ENCODE measurements at places on chromosomes 6 and 20.

DNA sequence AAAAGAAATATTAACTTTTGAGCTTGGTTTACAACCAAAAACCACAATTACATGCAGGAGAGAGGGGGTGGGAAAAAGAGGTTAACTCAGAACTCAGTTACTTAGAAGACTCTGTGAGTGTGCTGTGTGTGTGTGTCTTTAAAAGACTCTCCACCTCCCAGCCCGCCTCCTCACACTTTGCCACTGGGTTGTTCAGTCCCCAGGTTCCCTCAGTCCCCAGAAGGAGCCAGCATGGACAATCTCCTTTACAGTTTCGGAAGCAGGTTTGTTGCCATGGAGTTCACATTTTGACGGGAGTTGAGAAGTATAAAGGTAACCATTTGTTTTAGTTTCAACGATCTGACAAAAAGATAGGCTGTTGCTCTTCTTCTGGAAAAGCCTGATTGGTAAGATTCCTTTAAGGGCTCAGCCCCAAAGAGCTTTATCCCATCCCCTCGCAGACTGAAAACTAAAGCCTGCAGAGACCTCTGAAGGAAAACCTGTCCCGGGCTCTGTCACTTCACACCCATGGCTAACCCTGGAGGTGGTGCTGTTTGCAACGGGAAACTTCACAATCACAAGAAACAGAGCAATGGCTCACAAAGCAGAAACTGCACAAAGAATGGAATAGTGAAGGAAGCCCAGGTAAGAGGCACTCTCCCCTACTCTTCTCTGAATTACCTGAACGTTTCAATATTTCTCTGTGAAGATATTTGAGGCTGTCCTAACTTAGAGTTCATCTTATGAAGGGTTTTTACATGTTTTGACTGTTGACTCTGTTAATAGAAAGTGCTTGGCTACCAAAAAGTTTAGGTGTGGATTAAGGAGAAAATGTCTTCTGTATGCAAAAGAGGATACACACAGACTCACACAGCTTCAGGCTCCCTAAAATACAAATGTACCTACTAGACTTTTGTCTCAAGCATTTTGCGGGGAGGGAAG, at the start of gene SPTLC3:
Gene SPTLC3 (plus strand): TSS at position 212 of the 921 bp plus-strand sequence. CDS start 296 bp downstream, at position 508.
- DNase-seq: no peak

DNA sequence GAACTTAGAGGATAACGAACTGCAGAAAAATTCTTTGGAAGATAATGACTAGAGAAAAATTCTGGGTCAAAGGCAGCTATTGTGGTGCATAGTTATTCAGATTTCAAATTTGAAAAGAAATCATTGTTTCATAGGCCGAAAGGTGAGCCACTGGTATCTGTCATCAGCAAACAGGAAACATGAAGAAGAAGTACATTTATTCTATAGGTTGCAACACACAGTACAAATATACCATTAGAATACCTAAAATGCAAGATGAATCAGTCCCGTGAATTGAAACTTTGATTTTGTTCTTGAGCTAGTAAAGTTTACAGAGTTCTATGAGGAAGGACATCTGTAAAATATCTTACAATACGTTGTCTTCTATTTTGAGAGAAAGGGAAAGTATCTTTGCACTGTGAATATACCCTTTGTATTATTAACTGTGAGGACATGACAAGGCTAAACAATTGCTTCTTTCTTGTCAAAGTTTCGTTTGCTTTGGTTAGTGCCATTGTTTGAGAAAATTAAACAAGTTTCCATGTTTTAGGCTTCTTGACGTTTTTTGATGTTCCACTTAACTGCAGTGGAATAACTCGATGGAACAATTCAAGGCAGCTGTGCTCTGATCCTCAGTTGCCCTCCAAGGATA, 84.7 kb downstream of the HDGFL1 start:
- no peak for DNase-seq

- DNase-seq: no peak
Observed at GRCh38 chr6:20169786-20170185, 42.5 kb downstream of the MBOAT1 start.

GRCh38 chr20:45433316-45433715, 17.4 kb downstream of the PIGT start:
- no peak for DNase-seq

DNA sequence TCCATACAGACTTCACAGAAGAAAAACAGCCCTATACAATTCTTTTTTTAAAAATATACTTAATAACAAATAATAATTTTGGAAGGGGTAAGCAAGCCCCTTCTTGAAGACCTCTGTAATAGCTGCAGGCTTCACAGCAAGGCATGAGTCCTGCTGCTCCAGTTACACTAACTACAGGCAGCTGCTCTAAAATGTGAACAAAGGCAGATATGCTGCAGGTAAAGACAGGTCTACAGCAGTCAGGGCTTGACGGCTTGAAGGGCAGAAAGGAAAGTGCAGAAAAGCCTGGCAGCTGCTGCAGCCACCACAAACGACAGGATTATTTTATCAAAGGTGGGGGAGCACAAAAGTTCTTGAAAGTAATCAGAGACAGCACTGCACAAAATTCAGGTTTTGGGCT, 11.3 kb downstream of the FAXC start:
- no peak for DNase-seq

DNA sequence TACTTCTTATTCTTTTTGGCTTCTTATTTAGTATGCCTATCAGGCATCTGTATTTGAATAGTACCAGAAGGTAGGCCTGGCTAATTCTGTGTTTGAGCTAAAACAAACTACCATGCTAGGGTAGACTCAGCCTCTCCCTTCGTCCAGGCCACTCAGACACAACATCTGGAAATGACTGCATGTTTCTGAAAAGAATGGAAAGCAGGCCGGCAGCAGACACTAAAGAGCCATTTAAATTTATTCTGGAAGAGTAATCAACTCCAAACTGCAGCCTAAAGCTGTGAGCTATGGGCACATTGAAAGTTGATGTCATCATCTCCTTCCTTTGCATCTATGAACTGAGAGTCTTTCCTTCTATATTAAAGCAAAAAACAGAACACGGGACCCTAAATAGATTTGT, 70.9 kb upstream of the SAMD5 start:
- no peak for DNase-seq

- no peak for DNase-seq
Observed at GRCh38 chr6:157514659-157515496, 133.9 kb downstream of the ZDHHC14 start.

DNA sequence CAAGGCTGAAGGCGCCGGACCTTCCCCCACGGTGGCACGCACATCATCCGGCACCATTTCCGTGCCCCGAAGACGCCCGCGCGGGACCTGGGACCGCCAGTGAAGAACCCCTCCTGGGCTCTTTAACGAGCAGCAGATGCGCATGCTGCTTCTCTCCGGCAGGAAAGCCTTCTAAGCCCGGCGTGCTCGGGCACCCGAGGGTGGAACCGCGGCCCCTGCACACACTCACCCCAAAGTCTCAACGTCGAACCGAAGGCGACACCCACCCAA, 240 bp downstream of the FOXQ1 start:
- DNase-seq: no peak

- no peak for DNase-seq
Observed at GRCh38 chr20:62232194-62232593, 6.1 kb upstream of the OSBPL2 start.

DNA sequence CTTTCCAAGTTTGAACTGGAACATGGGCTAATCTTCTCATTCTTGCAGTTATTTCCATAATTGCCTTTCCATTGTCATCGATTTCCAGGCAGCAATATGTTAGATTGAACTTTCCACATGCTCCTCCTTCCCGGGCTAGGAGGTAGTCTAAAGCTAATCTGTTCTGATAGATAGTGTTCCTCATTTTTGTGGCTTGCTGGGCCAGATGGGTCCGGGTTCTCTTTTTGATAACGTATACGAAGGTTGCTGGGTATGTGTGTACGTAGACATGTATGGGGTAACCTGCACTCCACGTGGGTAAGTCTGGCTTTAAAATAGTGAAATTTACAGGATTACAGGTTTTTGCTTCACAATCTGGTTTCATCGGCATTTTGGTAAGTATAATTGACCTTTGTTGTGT, 14.0 kb upstream of the GMPR start:
- DNase-seq: no peak

DNA sequence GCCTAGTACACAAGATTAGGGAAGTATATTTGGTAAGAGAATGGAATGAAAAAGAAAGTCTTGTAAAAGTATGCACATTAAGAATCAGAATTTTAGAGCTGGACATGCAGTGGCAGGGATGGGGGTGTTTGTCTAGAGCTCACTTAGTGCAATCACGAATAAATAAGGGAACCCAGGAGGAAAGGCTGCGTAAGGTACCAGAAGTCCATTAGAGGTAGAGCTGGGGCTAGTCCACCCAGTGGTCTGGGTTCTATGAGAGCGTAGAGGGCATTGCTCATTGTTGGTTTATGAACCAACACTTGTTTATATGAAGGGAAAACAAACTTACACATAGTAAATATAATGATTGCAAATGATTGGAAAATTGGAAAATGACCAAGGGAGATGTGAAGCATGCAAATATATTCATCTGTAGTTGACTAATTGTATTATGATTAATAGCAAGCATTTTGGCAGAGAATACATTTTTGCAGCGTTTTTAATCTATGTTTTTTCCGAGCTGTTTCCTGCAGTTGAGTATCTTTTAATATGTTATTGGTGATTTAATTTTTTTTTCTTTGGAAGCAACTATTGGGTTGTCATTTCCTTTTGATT, 3.2 kb downstream of the CDC40 start:
- no peak for DNase-seq

GRCh38 chr20:37579106-37579505, 51.4 kb upstream of the BLCAP start:
- no peak for DNase-seq

DNA sequence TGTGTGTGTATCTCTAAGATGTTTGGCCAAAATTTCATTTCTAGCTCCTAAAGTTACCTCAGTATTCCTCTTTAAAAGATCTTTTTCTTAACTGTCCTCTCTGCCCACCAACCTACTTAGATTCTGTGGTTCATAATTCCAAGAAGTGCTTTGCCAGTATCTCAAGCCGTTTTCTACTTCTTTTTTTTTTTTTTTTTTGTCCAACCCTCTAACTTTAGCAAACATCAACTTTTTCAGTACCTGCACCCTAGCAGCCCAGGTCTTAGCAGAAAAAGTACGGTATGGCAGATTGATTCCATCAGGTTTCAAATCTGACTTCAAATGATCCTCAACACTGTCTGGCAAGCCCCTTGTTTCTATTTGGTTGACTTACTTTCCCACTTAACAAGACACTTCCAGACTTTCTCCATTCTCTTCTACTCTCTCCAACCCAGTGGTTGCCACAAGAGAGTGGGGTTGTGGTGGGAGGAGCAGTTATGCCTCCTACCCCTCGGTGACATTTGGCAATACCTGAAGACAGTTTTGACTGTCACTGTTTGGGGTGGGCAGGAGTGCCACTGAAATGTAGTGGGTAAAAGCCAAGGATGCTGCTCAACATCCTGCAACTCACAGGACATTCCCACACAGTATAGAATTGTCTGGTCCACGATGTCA, 10.8 kb upstream of the MAN1A1 start:
- no peak for DNase-seq

- no peak for DNase-seq
Observed at GRCh38 chr20:17627101-17627955, 54.7 kb downstream of the RRBP1 start.

DNA sequence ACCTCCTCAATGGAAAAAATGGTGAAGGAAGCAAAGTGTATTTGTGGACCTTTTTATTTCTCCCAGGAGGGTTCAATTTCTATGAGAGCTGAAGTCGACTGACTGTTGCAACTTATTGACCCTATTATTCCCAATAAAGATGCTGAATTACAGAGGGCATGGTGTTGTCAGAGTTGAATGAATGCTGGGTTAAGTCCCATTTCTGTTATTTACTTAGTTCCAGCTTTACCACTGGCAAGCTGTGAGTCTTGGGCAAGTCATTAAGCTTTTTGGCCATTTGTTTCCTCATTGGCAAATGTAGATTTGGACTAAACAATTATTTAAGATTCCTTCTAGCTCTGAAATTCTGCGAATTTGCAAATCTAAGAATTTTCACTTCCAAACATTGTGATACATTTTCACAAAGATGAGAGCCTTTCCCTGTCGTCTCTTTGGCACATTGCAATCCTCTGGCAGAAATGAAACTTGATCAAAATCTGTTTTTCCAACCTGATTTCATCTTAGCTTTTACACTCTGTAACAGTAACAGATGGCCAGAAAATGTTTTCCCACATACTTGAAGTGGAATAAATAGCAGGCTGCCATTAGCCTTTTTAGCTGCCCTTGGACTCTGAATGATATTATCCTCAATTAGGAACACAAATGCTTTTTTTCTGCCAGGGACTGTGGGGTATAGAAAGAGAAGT, 21.3 kb downstream of the BLTP3A start:
- no peak for DNase-seq

- DNase-seq: no peak
Observed at GRCh38 chr6:52424513-52424912, 4.4 kb downstream of the EFHC1 start.

GRCh38 chr20:63070301-63070625, 63.5 kb upstream of the BHLHE23 start:
- DNase-seq: no peak

GRCh38 chr6:7919871-7920270, 9.3 kb upstream of the TXNDC5 start:
- no peak for DNase-seq

- DNase-seq: no peak
Observed at GRCh38 chr6:138769102-138769676, 4.4 kb upstream of the CCDC28A start.
